ENCODE measurements at places on chromosomes 3 and 15. TPM values are rescaled to one million over a fixed set of nuclear protein-coding genes. Genes with fewer than 3 reads are reported as not detected.

Gene ADIPOQ
- not detected for total RNA-seq

GRCh38 chr3:64958199-64958843 is 270.5 kb upstream of the ADAMTS9 start:
- DNase-seq: no peak

DNA sequence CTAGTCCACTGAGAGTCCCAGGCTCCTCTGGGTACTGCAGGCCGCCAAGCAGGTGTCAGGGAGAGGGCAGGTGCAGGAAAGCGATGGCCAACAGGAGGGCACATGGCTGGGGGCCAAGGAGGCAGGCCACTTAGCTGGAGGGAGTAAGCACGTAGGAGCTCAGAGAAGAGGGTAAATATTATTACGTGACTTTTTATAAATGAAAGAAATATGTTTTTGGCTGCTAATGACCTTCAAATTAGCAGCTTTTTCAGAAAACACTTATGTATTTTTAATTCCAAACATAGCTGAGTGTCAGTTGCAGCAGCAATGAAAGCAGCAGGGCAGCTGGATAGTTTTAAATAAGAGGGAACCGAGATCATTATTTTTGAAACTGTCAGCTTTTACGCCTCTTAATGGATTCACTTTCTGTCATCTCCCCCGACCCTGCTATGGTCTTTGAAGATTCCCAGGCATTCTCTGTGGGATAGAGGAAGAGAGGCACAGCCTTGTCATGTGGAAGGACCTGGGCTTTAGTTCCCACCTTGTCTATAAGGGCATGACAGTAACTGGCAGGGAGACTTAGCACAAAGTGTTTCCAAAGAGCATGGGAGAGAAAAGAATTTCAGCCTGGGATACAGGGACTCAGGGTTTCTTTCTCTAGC is 477.1 kb downstream of the EPHB1 start:
- DNase-seq: no peak

GRCh38 chr3:143832433-143832832 is 15.8 kb downstream of the SLC9A9 start:
- DNase-seq: no peak

DNA sequence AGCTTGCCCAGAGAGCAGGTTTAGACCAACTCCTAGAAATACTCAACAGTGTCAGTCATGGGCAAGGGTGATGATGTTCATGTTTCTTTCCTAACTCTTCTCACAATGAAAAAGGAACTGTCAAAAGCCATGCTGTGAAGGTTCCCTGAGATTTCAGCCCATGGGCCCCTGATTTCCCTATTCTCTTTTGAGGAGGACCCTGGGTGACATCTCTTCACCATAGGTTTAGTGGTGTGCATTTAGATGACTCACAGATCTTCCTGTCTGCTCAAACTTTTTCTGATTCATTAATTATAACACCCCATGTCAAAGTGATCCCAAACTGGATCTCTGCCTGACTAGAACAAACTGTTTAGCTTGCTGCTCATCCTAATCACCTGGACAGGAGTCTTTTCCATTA is 108.0 kb downstream of the BBX start:
- DNase-seq: no peak

DNA sequence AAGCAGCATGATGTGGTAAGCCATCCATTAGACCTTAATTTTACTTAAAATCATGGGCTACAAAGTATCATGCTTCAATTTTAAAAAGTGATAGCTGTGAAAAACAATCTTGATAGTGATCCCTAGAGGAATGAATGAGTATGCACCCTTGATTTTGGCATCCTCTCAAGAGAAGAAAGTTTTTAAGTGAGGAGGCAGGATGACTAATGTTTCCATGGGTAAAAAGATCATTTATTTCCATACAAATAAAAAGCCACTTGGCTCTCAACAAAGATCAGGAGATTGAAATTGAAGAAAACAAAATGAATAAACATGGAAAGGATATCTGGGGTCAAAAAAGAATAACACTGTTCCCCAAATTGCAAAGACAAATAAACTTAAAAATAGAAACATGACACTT is 305.4 kb downstream of the MEX3B start:
- no peak for DNase-seq

GRCh38 chr3:116019254-116019763 is 396.0 kb downstream of the GAP43 start:
- no peak for DNase-seq

GRCh38 chr15:79956354-79956939 is 14.5 kb downstream of the BCL2A1 start:
- no peak for DNase-seq

- DNase-seq: no peak
Measured at GRCh38 chr15:83991163-83991562, 244.4 kb upstream of the GOLGA6L4 start.

DNA sequence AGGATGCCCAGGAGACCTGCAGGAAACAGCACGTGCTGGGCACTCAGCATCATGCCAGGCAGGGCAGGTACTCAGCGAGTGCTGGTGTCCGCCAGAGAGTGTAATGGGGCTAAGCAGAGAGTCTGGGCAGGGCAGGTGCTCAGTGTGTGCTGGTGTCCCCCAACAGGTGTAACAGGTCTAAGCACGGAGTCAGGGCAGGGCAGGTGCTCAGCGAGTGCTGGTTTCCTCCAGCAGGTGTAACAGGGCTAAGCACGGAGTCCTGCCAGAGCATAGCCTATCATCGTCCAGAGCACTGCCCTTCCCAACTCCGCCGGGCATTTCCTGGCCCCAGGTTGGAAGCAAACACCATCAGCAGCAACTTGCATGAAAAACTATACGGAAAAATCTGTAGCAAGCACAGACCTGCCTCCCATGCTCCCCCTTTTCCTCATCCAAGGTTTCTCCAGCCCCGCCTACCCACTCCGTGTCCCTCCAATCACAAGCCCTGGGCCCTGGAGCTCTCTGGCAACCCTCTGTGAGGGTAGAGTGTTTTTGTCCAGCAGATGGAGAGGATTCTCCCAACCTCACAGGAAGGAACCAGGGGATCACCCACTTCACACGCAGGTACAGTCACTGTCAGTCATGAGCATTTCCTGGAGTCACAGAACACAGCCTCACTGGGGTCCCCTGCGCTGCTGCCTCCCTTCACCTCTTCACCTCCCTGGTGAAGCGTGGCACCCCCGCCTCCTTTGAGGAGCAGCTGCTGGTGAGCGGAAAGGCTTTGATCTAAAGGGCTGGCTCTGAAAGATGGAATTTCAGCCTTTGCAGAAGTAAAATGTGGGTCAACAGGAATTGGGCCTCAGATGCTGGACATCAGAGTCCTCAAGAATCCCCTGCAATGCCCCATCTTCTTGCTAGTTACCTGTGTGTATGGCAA is 302.5 kb downstream of the OCA2 start:
- no peak for DNase-seq

DNA sequence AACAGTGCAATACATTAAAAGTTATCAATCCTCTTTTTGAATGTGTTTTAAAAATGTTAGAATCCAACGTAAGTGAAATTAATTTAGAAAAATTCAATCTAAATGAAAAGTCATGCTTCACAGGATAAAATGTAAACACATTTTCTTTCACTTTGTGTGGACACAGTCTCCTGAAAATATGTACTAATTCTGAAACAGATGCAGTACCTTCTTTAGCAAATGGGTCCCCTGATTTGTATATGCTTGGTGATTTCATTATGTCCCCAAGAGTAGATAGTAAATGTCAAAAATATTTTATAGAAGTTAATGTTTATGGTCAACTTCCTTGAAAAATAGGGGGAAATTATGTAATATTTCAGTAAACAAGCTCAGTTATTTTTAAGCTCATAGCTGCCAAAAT is 28.9 kb downstream of the FOXP1 start:
- DNase-seq: no peak

Gene SPINK8
- total RNA-seq: not detected

- no peak for DNase-seq
Measured at GRCh38 chr3:14228681-14229470, 50.3 kb downstream of the LSM3 start.

Gene TICRR
- 2.7 TPM for total RNA-seq

Gene AHSG
- under 0.01 TPM for total RNA-seq

- no peak for DNase-seq
Measured at GRCh38 chr3:13837751-13838150, 42.1 kb downstream of the WNT7A start.

DNA sequence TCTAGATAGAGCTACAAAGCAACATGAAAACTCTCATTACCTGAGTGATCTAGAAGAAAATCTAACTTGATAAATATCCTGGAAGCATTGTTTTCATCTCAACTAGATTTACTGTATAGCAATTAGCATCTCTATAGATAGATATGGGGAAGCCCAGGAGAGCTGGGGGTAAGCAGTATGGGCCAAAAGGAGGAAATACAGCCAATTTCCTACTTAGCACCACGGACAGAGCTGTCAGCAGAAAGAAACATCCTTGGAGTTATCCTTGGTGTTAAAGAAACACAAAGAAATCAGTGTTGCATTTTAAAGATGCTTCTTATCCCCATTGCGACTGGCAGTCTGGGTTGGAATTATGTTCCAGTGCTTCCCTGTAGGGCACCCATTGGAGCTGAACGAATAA is 126.2 kb downstream of the TIGIT start:
- no peak for DNase-seq

DNA sequence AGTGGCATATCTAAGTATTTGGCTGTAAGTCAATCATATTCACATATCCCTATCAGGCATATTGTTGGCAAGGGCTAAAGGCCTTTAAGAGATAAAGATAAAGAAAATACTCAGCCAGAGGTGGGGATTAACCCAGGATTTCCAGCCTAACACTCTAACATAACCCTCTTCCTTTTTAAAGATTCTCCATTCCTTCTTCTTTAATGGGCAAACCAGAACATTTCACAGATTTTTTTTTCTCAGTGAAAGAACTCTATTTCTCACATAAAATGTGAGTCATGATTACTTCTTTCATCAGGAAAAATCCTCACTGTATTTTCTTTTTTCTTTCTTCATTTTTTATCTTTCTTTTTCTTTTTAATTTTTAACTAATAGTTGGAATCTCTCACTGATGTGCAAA is 200.4 kb downstream of the NR1D2 start:
- DNase-seq: no peak

DNA sequence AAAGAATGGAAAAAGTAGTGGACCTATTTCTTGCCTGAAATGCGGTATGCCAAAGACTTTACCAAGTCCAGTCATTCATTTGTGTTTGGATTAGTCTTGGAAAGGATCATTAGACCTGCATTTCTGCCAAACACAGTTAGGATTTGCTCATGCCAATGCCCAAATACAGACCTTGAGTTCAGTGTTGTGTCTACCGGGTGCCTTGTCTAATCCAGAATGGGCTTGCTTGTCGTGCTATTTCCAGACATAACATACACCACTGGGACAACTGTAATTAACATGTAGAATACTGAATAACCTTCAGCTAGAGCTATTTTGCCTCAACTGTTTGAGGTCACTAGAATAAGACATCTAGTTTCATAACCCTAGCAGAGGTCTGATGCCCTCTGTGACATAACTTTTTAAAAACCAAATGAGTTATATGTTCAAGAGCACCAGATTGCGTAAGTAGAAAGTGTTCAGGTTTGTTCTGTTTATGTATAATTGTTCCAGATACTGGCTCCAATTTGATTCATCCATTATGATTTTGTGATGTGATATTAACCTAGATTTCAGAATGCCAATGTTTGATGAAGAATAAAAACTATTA is 145.3 kb upstream of the DPH6 start:
- DNase-seq: no peak

Gene THSD4
- total RNA-seq: 25.4 TPM

GRCh38 chr15:67968966-67969365 is 85.1 kb upstream of the PIAS1 start:
- no peak for DNase-seq

Gene GRIP2
- total RNA-seq: not detected

- DNase-seq: no peak
Measured at GRCh38 chr15:47541562-47541961, 175.7 kb upstream of the SEMA6D start.

DNA sequence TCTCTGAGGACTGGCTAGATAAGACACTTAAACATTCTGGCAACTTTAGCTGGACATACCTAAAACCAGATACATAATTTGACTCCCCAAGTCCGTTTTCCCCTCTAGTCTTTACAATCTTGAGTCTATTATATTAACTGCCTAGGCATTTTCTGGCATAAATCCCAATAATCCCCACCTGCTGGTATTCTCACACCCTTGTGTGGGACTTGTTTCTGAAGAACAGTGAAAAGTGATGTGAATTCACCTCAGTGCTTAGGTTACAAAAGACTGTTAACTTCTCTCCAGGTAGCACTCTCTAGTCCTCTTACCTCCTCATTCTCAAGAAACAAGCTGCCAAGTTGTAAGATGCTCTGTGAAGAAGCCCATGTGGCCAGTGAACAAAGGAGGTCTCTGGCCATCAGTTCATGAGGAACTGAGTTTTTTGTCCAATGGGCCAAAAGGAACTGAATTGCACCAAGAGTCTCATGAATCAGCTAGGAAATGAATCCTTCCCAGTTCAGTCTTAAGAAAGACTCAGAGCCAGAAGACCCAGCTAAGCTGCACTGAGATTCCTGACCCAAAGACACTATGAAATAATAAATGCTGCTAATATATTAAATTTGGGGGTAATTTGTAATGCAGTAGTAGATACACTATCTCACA is 4.1 kb downstream of the OSBPL11 start:
- no peak for DNase-seq

GRCh38 chr3:9703736-9704346 is at the start of gene CPNE9:
Gene CPNE9 (plus strand): TSS chr3:9703833. CDS start chr3:9703997, 164 bp downstream.
- DNase-seq: no peak

GRCh38 chr3:13594991-13595421 is 46.1 kb downstream of the FBLN2 start:
- DNase-seq: no peak

GRCh38 chr3:186283096-186283495 is 78.9 kb downstream of the DGKG start:
- DNase-seq: no peak

DNA sequence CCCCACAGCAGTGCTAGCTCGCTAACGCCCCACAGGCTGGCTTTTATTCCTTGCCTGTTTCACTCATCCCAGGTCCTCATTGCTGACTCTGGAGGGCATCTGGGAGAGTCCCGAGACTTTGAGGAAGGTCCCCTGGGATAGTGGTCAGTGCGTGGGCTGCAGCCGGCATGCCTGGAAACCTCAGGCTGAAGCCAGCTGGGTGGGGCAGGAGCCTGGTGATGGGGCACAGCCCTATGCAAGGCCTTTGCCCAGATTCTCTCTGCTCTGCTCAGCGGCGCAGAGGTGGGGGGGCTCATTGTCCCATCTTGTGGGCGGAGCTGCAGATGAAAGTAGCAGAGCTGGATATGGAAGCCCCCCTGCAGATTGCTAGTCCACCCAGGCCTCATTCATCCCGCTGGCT is 55.7 kb upstream of the SMAD6 start:
- no peak for DNase-seq

DNA sequence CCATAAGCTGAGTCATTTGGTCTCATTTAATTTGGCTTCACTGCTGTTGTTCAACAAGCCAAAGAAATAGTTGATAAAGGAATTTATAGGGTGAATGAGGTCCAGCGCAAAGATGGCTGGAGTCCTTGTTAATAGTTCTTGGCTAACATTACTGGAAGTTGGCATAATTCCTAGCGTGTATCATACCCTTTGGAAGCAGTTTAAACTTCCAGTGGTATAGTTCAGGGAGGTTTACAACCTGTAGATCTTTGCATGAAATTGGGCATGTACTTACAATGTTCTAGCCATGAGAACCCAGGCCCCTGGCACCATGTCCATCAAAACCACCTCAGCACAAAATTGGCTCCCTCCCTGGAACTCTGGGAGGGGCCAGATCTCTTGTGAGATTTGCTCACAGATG is 380.8 kb downstream of the LRTM1 start:
- DNase-seq: no peak

Gene CCR8
- not detected for total RNA-seq

All from dermis microvascular lymphatic vessel endothelial cell (primary cell).